ENCODE measurements at places on chromosomes 7 and 10. TPM values are rescaled to one million over a fixed set of nuclear protein-coding genes. Genes with fewer than 3 reads are reported as not detected.

- no peak overlapping the region for H3K27ac ChIP-seq
- no peaks in the 10 kb centered on the region for H3K36me3 ChIP-seq
- no peaks in the 10 kb centered on the region for H3K27me3 ChIP-seq
- DNase-seq, result no peak
- H3K4me1 ChIP-seq, result no peaks in the 10 kb centered on the region
- no peak overlapping the region for H3K4me3 ChIP-seq
Measured at GRCh38 chr7:80876894-80877414, 41.9 kb downstream of the SEMA3C start.

DNA sequence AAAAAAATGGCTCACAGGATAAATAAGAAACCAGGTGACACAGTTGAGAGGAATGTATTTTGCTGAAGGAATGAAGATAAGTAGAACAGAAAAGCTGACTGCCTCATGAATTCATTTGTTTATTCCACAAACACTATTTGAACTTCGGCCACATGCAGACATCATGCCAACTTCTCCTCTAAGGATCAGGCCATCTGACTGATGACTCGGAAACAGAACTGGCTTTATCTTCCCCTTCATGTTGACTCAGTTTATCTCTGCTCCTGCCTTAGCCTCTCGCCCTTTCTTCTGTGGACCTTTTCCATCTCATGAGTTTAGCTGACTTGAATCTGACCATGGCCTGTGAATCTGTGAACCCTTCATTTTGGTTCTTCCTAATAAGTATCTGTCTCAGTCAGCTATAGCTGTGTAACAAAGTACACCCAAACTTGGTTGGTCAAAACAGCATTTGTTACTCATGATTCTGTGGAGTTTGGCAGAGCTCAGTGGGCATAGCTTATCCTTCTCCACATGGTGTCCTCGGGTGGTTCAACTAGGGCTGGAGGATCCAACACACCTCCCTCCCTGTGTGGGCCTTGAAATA lies 44.0 kb upstream of the GRID1 start:
- no peaks in the 10 kb centered on the region for H3K27me3 ChIP-seq
- no peaks in the 10 kb centered on the region for H3K4me1 ChIP-seq
- no peaks in the 10 kb centered on the region for H3K36me3 ChIP-seq
- H3K27ac ChIP-seq, result no peak overlapping the region
- DNase-seq, result no peak
- no peak overlapping the region for H3K4me3 ChIP-seq

GRCh38 chr7:7237201-7237977 lies 55.0 kb downstream of the C1GALT1 start:
- no peak overlapping the region for H3K4me3 ChIP-seq
- H3K36me3 ChIP-seq, result no peaks in the 10 kb centered on the region
- no peaks in the 10 kb centered on the region for H3K27me3 ChIP-seq
- no peak overlapping the region for H3K27ac ChIP-seq

The OLAH gene
- total RNA-seq, result 1.1 TPM

The NUPR2 gene
- total RNA-seq, result 10.1 TPM

All from breast epithelium (tissue), 4 donors.